Cerebellum (tissue), 4 donors: ENCODE measurements at places on chromosomes 12 and 14.

DNA sequence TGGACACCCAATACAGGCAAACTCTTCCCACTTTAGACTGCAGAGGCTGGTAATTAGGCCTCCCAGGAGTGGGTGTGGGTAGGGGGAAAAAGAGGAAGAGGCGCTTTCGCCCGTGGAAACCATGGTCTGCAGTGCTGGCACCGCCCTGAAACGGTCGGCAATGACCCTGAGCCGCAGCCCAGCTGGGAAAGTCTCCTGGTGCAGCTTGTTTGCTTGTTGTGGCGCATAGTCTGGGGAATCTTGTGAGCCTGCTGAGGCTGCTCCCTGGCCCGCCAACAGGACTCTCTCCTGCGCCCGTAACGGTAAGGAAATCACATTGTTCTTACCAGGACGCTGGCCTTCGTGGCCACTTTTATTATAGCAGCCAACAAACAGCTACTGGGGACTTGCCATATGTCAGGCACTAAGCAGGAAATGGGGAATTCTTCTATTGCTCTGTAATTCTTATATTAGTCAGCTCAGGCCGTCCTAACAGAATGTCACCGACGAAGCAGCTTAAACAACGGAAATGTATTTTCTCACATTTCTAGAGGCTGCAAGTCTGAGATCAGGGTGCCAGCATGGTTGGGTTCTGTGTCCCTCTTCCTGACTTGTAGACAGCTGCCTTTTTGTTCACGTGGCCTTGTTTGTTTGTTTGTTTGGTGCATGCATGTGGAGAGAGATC lies 52.5 kb upstream of the RIN3 start:
- DNase-seq, result no peak

- no peak for DNase-seq
These were observed 51.2 kb downstream of the SVOP start for GRCh38 chr12:108969622-108970021.

DNA sequence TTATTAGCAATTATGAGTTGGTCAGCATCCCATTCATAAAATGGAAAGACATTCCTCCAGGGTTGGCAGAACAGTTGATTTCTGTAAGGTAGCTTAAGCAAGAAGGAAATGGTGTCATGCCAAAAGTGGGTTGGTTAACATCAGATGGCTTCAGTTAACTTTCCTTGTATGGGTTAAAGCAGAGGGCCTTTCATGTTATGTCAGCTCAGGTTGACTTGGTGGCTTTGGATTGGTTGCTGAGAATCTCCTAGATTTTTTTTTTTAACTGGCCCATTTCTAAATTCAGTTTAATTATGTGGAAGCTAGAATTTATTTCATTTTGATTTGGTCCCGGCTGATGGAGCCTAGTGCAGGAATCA lies 87.8 kb downstream of the BBS10 start:
- no peak for DNase-seq

- no peak for DNase-seq
These were observed 928 bp downstream of the TBX3 start for GRCh38 chr12:114682785-114683708.

GRCh38 chr12:129069886-129070285 lies 216.6 kb downstream of the GLT1D1 start:
- no peak for DNase-seq
